ENCODE measurements at places on chromosomes 16 and 17. TPM values are rescaled to one million over a fixed set of nuclear protein-coding genes. Genes with fewer than 3 reads are reported as not detected.
A peak's percentile ranks its signal among the peaks of the same experiment; 100 is the strongest.

DNA sequence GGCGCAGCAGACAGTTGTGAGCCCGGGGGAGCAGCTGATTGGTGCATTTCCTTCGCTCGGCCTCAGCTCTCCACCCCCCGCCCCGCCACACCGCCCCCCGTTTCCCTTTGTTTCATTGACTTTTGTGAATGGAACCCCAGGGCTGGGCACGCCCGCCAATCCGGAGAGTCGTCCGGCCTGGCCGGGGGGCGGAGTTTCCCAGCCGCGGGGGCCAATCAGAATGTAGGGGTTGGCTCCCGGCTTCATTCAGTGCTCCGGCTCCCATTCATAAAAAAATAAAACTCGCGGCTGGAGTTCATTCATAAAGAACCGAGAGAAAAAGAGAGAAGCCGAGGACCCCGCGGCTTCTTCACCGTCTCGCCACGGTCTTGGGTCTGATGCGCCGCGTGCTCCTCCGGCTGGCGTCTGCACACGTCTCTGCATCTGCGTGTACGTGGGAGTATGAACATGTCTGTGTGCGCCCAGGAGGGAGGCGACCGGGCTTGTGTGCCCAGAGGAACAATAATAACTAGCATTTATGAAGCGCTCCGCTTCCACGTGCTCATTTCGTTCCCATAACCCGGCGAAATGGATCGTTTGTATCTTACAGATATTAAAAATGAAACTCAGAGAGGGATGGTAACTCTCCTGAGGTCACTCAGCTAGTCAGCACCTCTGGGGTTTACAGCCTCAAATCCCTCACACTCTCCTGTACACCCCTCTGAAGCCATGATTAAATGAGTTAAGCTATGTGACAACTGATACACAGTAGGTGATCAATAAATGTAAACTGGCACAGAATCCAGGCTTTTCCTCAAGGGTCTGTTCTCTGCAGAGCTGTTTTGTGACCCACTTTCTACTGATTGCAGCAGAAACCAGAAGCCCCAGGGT, at the start of gene ETV4:
TSS of gene ETV4 (minus strand) at position 22 of the 870 bp plus-strand sequence. CDS start 723 bp downstream, outside the sequence.
- peak; percentile 94 for DNase-seq

DNA sequence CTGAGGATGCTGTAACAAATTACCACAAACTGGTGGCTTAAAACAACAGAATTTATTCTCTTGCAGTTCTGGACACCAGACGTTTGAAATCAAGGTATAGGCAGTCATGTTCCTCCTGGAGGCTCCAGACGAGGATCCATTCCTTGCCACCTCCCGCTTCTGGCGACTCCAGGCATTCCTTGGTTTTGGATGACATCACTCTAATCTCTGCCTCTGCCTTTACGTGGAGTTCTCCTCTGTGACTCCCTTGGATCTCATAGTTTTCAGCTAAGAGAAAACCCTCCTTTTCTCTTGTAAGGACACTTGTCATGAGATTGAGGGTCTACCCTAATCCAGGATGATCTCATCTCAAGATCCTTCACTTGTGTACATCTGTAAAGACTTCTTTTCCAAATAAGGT, 31.4 kb upstream of the HS3ST3B1 start:
- DNase-seq: no peak

GRCh38 chr17:18968945-18969887, 17.3 kb downstream of the SLC5A10 start:
- peak; percentile 82 for DNase-seq

DNA sequence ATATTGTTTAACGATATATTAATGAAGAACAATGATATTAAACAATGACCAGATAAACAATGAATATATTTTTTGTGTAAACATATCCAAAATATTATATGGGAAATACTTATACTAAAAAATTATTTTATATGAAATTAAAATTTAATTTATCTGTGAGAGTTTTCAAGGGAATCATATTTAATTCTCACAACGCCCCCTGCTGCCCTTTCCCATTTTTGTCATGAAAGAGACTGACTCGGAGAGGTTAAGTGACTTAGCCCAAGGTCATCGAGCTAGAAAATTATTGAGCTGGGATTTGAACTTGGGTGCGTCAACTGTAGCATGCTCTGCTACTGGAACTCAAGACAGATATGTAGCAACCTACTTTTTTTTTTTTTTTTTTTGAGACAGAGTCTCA, 7.2 kb upstream of the MYCBPAP start:
- peak; percentile 48 for DNase-seq

DNA sequence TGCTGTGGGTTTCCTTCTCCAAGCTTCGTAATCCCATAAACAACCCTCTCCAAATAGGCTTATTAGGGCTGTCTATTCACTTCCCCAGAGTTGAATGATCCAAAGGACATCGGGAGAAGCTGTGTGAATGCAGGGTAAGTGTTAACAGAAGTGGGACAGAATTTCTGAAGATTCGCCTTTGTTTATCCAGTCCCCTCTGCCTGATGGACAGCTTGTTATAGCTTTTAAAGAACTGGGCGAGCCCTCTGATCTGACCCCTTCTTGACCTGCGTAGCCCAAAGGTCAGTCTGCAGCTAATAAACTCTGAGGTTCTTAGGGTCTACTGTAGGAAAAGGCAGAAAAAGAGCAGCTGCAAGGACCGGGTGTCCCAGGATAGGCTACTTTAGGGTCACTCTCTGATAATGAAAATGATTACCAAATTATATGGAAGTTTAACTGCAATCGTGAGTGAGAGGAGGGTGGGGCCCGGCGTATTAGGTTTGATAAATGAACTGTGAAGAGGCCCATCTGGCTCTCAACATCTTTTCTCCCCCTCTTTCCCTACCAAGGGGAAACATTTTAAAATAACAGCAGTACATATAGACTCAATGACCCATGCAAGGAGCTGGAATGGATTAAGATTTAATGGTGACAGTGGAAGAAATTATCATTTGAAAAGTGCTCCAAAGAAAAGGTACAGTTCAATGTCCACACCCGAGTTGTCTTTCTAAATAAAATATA, 233.4 kb downstream of the FTO start:
- DNase-seq: no peak

DNA sequence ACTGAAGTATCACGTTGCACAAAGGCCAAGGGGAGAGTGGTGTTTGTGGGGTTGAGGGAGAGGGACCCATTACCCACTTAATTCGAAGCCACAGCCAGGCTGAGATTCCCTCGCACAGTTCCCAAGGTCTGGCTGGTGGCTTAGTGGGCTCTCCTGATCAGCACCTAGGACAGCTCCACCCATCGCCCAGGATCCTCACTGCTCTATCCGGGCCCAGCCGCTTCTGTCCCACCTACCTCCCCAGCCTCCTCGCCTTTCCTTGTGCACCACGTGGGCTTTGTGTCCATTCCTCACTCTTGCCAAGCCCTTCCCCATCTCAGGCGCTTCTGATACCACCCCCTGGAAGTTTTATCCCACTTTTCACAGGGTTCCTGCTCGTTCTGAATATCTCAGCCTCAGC, 163.5 kb downstream of the CCT6B start:
- peak; percentile 38 for DNase-seq

- no peak for DNase-seq
Observed at GRCh38 chr17:48632579-48633265, 6.6 kb upstream of the HOXB9 start.

Gene TEKT5
- total RNA-seq: not detected

DNA sequence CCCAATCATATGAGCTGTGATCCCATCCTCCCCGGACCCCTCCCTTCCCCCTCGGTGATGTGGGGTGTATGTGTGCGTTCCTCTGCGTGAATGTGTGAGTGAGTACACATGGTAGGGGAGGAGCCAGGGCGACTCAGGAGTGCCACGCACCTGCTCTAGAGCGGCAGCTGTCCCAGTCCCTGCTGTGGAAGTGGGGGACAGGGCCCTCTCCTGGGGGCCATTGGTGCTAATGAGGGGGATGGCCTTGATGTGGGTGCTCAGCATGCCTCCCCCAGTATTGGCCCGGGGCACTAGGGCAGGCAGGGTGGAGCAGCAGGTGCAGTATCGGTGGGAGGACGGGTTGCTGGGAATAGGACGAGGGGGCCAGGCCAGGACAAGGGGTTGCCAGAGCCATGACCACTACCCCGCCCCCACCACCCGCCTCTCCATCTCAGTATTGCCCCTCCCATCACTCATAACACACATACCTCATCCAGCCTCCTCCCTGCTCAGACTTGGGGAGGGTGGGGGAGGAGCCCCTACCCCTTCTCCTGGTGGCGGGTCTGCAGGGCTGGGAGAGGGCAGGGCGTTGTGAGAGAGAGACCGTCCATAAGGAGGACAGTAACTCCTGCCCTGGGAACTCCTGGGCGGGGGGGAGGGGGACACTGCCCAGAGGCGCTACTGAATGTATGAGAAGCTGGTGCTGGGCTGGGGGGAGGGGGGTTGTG, 8.5 kb downstream of the NR1D1 start:
- no peak for DNase-seq

DNA sequence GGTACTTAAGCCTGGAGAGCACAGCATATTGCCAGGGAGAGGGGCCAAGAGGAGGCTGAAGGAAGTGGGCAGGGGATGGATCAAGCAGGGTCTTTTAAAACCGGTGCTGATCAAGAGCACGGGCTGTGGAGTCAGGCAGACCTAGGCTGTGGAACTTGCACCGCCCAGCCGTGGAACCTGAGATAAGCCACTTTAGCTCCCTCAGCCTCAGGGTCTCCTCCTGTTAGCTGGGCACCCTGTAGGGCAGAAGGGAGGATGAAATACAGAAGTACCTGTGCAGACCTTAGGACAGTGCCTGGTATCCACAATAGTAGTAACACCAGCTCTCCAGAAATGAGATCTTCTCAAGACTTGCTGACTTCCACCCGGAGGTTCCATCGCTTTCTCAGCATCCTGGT, 9.3 kb downstream of the ODAD4 start:
- no peak for DNase-seq

Gene CD68
- total RNA-seq: 75.3 TPM

DNA sequence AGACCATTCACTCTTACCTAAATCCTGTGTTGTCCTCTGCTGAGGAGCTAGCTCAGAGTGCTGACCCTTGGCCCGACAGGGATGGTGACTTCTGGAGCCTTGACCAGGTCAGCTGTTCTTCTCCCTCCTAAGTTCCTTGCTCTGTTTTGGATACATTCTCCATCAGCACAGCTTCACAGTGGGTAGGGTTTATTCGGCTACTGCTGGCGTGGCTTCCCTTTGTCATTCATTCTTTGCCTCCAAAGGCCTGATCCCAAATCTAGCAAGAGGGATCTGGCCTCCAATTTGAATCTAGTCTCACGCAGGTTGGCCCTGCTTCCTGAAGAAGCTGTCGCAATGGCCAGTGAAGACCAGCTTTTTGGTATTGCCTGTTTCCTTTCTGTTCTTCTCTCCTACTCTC, 116.6 kb downstream of the SHISA9 start:
- no peak for DNase-seq

Gene KIAA0513
- 15.5 TPM for total RNA-seq

Gene FAM20A
- 7.4 TPM for total RNA-seq

Gene ABCC11
- 0.81 TPM for total RNA-seq
